ENCODE measurements at places on chromosomes 16 and 17. TPM values are rescaled to one million over a fixed set of nuclear protein-coding genes. Genes with fewer than 3 reads are reported as not detected.

OTOP2 gene
- total RNA-seq, result not detected

SLC6A2 gene
- total RNA-seq, result under 0.01 TPM

TMC7 gene
- total RNA-seq, result 3.0 TPM

GAS7 gene
- 78.9 TPM for total RNA-seq

ARHGDIG gene
- total RNA-seq, result 29.5 TPM

KRTAP4-5 gene
- total RNA-seq, result not detected

USB1 gene
- 10.8 TPM for total RNA-seq

NDUFAB1 gene
- 60.5 TPM for total RNA-seq

SULT1A2 gene
- 0.25 TPM for total RNA-seq

SPPL2C gene
- total RNA-seq, result 0.25 TPM

ZKSCAN2 gene
- total RNA-seq, result 14.5 TPM

ITGB4 gene
- total RNA-seq, result 3.7 TPM

PMFBP1 gene
- 0.49 TPM for total RNA-seq

NT5C3B gene
- total RNA-seq, result 87.3 TPM

C17orf58 gene
- 23.4 TPM for total RNA-seq

DLX3 gene
- under 0.01 TPM for total RNA-seq

PFN1 gene
- total RNA-seq, result 69.3 TPM

CD300LF gene
- total RNA-seq, result 0.25 TPM

MAP2K6 gene
- total RNA-seq, result 26.3 TPM

ZPBP2 gene
- total RNA-seq, result not detected

CACNG3 gene
- 5.2 TPM for total RNA-seq

NOL3 gene
- total RNA-seq, result 4.2 TPM

KRT9 gene
- not detected for total RNA-seq

TAT gene
- total RNA-seq, result not detected

CSF3 gene
- not detected for total RNA-seq

SLC52A1 gene
- total RNA-seq, result not detected

SSTR5 gene
- total RNA-seq, result not detected

CCDC200 gene
- total RNA-seq, result not detected

CA7 gene
- total RNA-seq, result not detected

TP53TG3C gene
- not detected for total RNA-seq

ACTG1 gene
- total RNA-seq, result 2,532 TPM

TBC1D16 gene
- total RNA-seq, result 20.9 TPM
